ENCODE measurements at places on chromosomes 1 and 21.
A peak's percentile ranks its signal among the peaks of the same experiment; 100 is the strongest.

- no peak for DNase-seq
Observed at GRCh38 chr1:24481843-24482610, 20.6 kb upstream of the RCAN3 start.

DNA sequence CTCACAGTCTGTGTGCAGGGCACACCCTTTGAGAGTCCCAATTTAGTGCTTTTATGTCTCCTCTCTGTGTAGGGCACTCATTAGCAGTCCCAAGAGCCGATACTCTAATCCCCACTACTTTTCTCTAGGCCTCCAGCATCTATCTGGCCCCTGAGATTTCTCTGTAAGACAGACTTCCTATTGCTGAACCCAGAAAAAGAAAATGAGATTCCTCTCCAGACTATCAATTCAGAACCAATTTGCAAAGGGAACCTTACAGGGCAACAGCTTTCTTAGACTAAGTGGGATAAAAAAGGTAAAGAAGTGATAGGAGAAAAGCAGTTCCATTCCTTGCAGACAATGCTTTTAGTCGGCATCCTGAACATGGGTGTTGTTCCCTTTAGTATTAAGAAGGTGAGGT is 172.2 kb downstream of the EDEM3 start:
- no peak for DNase-seq

- DNase-seq = no peak
Observed at GRCh38 chr1:172893146-172893841, 157.4 kb downstream of the TNFSF18 start.

GRCh38 chr1:16229976-16230740 is 6.8 kb downstream of the CPLANE2 start:
- DNase-seq = no peak

- no peak for DNase-seq
Observed at GRCh38 chr1:92747735-92748134, 37.2 kb downstream of the EVI5 start.

- DNase-seq = no peak
Observed at GRCh38 chr1:25095635-25096200, 136.6 kb downstream of the SYF2 start.

DNA sequence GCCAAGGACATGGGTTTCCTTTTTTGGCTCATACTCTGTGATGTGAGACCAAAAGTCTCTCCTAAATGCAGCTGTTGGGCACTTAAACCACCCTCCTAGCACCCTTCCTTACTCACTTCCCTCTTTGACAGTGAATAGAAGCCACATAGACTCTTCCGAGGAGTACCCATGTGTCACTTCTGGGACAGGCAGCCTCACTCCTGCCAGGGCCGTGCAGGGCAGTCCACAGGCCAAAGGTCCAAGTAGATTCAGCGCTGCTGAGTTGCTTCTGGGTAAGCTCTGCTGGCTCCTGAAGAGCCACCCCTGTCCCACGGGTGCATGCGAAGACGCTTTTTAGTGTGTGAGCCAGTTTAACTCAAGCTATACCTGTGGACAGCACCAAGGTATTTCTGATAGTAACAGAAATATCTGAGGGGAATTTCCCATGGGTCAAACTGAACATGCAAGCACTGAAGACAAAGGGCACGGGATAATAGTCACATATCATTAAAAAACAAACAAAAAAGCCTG is 36.8 kb upstream of the BMP8B start:
- DNase-seq = no peak

- peak; percentile 8 for DNase-seq
Observed at GRCh38 chr1:117676615-117677130, 70.8 kb downstream of the TENT5C start.

DNA sequence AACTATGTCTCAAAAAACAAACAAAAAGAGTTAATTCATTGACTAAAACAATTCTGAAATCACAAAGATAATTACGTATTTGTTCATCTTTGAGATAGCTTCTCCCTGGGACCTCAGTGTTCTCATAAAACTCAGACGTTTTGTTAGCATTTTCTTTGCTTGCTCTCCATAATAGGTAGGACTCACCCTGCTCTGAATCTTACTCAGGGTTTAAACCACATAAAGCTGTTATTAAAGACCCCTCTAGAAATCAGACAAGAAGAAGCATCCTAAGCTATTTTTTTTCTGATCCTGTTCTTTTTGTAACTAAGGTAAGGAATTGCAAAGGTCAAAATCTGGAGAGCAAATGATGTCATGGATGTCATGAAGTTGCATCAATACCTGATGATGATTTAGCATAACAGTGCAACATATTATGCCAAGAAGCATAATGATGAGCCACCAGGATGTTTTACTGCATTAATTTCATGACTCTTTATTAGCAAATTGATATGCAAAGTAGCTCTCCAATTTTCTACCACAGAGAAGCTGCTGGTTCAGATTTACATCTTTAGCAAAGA is 2.4 kb downstream of the FBXO42 start:
- no peak for DNase-seq

DNA sequence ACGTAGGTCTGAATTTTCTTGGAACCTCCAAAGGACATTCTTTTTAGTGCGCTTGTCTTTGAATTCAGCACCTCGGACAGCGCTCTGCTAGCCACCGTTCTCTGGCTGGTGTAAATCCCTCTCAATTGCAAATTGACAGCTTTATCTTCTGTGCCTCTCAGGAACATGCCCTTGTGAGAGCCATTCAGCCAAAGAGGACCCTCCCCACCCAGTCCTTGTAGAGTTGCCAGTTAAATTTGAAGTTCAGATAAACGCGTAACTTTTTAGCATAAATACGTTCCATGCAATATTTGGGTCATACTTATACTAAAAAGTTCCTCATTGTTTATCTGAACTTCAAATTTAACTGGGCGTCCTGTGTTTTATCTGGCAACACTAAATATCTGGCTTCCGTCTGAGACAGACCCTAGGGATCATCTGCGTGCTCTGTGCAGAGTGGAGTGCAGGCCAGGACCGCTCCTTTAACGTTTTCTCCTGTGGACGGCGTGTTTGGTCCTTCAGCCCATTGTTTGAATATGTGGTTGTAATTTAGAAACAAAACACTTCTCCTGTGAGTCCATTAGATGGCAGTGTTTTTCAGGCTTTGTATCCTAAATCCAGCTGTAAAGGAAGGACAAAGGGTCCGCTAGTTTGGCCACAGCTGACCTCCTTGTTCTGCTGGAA is 7.0 kb downstream of the KCNAB2 start:
- DNase-seq = peak; percentile 70

DNA sequence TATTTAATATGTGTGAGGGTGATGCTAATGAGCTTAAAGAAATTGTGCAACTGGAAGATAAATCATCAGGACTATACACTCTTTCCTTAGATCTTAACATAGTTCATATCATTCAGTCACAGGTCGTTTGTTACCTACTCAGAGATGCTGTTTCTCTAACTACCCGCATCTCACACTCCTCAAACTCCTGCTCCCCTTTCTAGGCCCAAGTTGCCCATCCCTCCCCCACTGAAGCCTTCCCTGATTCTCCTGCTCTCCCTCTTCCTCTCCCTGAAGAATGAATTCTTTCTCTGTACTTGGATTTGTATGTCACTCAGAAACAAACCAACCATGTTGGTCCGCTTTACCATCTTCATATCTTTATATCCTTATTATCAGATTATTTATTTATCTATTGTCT is 9.1 kb downstream of the SH3GLB1 start:
- DNase-seq = no peak

GRCh38 chr1:81374481-81374880 is 426.3 kb upstream of the ADGRL2 start:
- no peak for DNase-seq

DNA sequence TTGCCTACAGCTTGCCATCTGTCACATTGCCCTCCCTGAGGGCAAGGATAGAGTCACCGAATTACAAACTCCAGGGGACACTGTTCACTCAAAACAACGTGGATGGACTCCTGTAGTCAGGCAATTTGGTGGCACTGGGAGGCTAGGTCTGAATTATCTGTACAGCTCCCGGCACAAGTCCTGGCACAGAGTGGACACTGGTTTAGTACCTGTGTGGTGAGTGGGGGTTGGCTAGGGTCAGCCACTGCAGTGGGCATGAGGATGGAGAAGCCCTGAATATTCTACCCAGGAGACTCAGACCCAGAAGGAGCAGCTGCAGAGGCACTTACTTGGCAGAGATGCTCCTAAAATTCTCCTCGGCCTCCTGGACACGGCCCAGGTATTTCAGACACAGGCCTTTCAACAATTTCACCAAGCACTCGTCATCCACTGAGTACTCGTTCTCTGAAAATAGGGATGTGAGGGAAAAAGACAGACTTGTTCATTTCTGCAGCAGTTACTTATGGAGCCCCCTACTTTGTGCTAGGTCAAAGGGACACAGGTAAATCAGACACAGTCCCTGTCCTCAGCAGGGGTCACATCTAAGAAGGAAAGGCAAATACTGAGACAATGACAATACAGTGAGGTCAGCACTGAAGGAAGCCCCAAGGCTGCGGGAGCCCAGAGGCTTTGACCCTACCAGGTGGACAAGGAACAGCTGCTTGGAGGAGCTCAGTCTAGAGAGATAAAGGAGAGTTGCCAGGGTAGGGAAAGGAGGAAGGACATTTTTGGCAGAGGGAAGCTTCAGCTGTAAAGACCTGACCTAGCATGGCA is 40.5 kb downstream of the TTC39A start:
- DNase-seq = no peak

Data from NCI-H2171 treated with DMSO at 0.1 percent for 48 hours (cell line).